EH (cell line): ENCODE measurements at places on chromosomes 16 and 17.

DNA sequence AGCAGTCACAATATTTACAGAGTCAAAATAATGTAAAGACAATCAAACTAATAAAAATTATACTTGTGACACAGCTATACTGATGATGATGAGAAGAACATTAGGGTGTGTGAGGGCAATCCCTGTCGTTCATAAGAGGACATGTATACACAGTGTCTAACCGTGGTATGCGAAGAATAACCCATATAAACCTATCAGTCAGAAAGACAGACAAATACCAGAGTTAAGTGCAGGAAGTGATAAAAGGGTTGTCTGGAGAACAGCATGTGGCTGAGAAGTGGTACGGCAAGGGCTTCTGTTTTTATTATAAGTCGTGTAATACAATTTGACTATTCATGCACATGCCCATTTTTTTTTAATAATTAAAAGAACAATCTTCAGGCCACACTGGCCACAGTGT lies 46.7 kb downstream of the LMF1 start:
- DNase-seq, result peak; percentile 15

- no peak for DNase-seq
Observed at GRCh38 chr16:17850581-17851250, 380.0 kb upstream of the XYLT1 start.

- DNase-seq, result peak; percentile 52
Observed at GRCh38 chr16:87445486-87445885, 47.3 kb downstream of the ZCCHC14 start.

- no peak for DNase-seq
Observed at GRCh38 chr16:78624366-78624765, 524.9 kb downstream of the WWOX start.

GRCh38 chr16:55125818-55126385 lies 195.2 kb downstream of the IRX5 start:
- DNase-seq, result no peak

DNA sequence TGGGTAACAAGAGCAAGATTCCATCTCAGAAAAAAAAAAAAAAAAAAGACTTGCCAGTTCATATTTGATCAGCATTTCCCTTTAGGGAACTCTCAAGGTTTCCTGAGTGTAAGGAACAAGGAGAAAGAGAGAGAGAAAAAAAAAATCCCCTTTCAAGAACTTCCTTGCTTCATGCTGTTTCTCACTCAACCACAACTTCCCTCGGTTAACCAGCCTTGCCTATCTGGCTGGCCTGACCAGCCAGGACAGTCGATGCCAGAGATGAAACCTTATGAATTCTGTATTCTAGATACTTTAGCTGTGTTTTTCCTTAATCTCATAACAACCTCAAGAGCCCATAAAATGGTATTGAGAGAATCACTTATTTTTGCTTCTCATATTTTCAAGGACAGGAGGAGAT lies 2.6 kb upstream of the N4BP1 start:
- DNase-seq, result no peak

DNA sequence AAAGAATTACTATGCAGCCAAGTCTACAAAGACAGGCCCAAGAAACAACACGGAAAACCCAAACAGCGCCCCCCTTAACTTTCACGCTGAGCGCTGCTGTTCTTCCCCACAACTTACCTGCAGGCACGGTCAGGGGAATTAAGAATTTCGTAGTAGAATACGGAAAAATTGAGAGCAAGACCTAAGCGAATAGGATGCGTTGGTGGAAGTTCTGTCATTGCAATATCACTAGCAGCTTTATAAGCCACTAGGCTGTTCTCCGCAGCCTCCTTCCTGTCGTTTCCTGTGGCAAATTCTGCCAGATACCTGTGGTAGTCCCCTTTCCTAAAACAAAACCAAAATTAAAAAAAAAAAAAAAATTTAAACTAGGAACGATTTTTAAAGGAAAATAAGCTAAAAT lies 39.0 kb downstream of the YWHAE start:
- DNase-seq, result no peak

GRCh38 chr16:81809567-81809966 lies 30.5 kb downstream of the PLCG2 start:
- no peak for DNase-seq

DNA sequence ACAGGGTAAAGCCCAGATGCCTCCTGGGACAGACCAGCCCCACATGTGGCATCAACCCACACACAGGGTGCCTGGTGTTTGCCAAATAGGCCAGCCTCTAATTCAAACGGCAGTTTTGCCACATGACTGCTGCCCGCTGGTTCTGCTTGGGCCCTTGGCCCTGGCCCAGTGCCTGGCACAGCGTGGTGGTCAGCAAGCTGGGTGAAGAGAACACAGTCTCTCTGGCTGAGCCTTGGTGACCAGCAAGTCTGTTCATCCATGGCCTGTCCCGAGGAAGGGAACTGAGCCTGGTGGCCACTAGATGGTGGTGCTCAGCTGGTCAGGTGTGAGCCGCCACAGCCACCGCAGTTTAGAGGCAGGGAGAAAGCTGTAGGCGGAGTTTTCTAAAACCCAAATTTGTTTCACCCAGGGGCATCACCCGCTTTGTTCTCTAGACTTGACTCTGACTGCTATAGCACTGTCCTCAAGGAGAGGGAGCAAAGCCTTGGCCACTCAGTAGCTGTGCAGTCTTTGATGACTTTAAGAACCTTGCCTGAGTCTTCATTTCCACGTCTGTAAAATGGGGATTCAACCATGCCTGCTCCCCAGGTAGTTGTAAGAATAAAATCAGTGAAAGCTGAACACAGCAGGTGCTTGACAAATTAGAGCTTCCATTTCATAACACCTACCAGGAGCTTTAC lies 4.7 kb upstream of the GFAP start:
- peak; percentile 83 for DNase-seq

DNA sequence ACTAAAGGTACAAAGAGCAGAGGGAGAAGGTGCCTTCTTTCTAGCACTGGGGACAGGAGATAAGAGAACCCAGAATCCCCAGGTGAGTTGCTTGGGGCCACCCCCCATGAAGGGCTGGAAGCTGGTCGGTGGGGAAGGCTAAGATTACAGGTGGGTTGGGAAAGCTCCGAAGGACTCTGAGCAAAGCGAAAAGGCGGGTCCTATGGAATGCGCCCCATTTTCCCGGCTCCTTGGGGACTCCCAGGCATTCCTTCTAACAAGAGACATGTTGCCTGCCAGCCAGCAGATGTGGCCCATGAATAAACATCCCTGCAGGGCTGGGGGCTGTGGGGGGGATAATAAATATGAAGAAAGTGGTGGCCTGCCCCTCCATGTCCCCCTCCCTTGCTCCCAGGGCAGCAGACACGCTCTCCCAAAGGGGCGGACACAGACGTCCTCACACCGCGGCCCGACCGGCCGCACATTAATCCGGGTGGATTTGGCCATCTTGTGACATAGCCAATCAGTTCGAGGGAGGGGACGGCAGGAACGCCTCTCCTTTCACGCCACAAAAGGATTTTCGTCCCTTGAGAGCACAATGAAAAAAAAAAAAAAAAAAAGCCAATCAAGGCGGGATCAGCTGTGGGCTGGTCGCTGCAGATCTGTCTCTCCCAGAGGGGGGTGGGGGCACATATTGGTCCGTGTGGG lies 98.5 kb downstream of the SOX9 start:
- DNase-seq, result no peak

- peak; percentile 95 for DNase-seq
Observed at GRCh38 chr17:7234083-7234951, at the start of gene DVL2. TSS of gene DVL2 (minus strand) at chr17:7234517. CDS start at chr17:7234262, 255 bp downstream.

- DNase-seq, result no peak
Observed at GRCh38 chr16:68343137-68343536, 32.3 kb downstream of the PRMT7 start.

GRCh38 chr17:81252326-81252986 lies 13.3 kb downstream of the NDUFAF8 start:
- no peak for DNase-seq

DNA sequence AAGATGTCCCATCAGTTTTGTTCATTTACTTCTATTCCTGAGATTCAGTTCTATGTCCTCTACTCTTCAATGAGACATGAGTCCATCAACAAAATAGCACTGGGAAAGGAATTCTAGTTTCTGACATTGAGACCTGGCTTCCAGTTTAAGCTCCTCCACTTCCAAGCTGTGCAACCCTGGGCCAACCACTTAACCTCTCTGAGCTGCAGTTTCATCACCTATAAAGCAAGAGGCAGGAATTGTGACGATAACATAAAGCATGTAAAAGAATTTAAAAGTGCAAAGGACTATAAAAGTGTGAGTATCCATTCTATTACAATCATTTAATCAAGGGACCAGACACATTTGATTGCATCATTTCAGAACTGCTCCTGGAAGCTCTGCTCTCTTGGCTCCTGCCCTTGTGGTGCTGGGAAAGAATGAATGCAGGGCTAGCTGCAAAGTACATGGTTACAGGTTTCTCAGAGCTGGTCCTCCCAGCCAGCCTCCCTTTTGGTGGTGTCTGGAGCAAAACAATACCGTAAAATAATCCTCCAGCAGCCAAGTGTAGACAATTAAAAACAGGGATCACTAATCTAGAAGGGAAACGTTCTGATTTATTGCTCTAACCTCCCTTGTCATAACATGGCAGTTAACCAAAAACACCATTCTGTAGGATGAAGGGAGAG lies 113.9 kb downstream of the VPS53 start:
- peak; percentile 81 for DNase-seq

DNA sequence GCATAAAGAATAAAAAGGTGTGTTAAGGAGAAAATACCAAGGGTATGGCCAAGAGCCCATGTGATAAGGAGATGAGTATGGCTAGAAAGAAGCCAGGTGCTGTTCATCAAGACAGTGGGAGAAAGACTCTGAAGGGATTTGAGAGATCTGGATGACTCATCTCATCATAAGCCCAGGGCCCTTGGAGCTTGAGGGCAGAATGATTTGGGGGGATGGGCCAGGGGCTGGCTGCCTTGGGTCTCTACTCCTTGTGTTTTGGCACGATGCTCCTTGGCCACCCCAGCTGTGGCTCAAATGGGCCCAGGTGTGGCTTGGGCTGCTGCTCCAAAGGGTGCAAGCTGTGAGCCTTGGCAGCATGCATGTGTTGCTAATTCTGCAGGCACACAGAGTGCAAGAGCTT lies 14.5 kb upstream of the TNFRSF13B start:
- peak; percentile 41 for DNase-seq

DNA sequence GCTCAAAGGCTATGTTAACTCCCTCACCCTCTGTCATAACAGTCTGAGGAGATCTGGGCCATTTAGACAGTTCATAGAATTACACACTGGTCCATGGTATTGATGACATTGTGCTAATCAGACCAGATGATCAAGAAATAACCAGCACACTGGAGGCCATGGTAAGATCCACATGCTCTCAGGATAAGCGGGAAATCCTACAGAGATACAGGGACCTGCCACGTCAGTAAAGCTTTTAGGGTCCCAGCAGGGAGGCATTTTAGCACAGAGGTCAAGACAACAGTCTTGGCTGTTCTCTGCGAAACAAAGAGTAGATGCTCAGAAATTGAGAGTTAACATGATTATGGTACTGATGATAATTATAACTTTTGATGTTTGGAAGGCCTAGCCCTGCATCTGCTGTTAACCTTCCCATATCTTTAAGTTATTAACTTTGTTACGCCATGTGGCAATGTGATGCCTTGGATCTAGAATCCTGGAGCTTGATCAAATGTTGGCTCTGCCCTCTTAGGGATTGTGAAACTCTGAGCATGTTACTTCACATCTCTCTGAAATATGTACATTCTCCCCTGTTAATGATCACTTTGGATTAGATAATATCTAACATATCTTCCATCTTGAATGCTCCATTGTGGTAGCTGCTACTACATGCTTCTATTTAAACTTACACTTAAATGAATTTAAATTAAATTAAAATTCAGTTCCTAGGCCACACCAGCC lies 172.0 kb upstream of the SOX9 start:
- DNase-seq, result no peak

DNA sequence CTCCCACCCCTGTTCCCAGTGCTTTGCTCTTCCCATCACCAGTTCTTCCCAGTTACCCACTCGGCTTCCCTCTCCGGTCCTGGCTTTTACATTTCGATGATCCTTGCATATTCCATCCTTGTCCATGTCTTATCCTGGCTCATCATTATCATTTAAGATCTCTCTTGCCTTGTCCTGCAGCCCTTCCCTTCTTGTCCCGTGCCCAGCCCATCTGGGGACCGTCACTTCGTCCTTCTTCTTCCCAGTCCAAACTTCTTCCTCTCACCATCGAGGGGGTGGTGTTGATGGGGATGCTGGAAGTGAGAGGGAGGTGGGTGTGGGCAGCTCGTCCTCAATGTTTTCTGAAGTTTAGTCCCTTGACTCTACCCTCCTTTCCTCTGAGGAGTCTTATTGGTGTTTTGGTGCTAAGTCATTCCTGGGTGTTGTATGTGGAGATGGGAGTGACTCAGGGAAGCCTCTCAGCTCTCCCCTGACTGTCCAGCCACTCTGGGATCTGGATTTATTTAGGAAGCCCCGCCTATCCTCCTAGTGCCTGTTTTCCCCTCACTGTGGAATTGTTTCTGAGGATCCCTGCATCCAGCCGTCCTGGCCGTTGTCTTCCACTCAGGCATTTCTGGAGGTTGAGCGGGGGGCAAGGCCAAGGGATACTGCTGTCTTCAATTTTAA lies 975 bp downstream of the SNX29 start:
- DNase-seq, result peak; percentile 93

GRCh38 chr17:35901631-35902175 lies 21.5 kb upstream of the CCL5 start:
- no peak for DNase-seq

GRCh38 chr16:28623172-28623711 lies 13.4 kb upstream of the SULT1A1 start:
- no peak for DNase-seq

DNA sequence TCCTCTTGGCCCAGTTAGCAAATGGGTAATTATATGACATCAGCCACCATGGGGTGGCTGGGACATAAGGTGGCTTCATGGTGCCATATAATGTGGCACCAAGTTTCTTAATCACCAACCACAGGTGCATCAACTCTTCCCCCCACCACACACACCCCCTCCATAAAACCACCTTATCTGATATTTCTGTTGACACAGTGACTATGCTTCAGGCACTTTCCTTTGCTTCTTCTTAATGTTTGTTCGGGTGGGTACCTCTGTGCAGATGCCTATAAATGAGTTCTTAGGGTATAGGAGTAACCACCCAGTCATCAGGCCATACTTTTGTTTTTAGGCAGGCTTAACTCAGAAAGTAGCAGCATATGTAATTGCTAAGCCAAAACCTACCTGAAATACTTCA lies 29.5 kb downstream of the RNF43 start:
- DNase-seq, result no peak

DNA sequence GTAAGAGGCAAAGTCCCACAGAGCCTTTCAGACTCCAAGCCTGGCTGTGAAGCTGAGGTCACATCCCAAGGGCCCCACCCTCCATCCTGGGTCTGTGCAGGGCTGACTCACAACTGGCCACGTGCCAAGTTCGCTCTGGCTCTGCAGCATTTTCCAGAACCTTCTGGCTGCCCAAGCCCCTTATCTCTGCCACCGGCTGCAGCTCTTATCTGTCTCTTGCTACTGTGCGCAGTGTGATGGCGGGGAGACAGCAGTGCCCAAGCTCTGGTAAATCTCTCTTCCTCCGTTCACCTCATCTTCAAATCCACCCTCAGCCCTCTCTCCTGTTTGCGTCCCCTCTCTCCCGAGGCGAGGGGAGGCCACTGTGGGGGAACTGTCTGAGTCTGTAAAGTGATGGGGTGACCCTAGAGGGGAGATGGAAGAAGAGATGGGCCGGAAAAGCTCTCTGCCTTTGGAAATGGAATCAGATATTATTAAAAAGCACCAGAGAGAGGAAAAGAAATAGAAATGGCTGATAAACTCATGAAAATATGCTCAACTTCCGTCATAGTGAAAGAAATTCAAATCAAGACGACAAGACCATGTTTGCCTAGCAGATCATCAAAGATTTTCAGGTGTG lies 162.7 kb upstream of the CDC42EP4 start:
- peak; percentile 17 for DNase-seq
